Mesothelial cell of epicardium (in vitro differentiated cells): ENCODE measurements at places on chromosomes 3 and 15.

GRCh38 chr15:77837649-77838025 lies 204.9 kb upstream of the LINGO1 start:
- H3K4me1 ChIP-seq, result peaks cover 6% of the 10 kb centered on the region

DNA sequence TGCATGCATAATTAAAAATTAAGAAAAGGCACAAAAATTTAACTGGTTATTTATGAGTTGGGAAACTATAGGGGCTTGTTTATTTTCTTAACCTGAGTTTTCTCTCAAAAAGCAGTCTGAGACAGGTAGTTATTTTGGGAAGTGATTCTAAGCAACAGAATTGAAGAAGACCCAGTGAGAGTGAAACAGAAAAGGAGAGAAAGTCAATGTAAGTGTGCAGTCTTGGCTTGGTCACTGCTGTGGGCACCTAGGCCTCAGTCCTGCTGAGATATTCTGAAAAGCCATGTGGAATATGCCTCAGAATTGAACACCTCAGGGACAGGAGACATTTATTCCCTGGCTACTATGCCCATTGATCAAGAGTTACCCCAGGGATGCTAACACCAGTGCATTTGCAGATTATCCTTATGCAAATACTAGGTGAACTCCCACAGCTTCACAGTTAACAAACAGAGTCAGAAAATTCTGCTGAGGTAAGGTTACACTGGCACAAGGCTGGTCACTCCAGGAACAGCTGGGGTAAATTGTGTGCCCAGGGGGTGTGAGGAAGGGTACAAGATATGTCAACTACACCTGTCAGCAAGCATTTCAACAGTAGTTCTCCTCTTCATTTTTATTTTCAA lies 222.7 kb downstream of the EFHB start:
- no peak overlapping the region for H3K4me3 ChIP-seq
- no peak overlapping the region for H3K27ac ChIP-seq
- no peak for DNase-seq
- H3K4me1 ChIP-seq, result no peaks in the 10 kb centered on the region
- no peaks in the 10 kb centered on the region for H3K27me3 ChIP-seq

- no peak for DNase-seq
- H3K27me3 ChIP-seq, result no peaks in the 10 kb centered on the region
- H3K27ac ChIP-seq, result no peak overlapping the region
- peaks cover 15% of the 10 kb centered on the region for H3K4me1 ChIP-seq
- H3K36me3 ChIP-seq, result peaks cover 5% of the 10 kb centered on the region
Observed at GRCh38 chr3:37309921-37310665, 135.7 kb upstream of the LRRFIP2 start.

GRCh38 chr3:154367221-154367620 lies 42.9 kb upstream of the DHX36 start:
- peaks cover 2% of the 10 kb centered on the region for H3K36me3 ChIP-seq
- no peak for DNase-seq

- H3K4me1 ChIP-seq, result peaks cover 3% of the 10 kb centered on the region
- DNase-seq, result no peak
- H3K4me3 ChIP-seq, result no peak overlapping the region
- H3K27ac ChIP-seq, result no peak overlapping the region
- peaks cover 17% of the 10 kb centered on the region for H3K27me3 ChIP-seq
Observed at GRCh38 chr3:181998828-181999227, 287.1 kb downstream of the SOX2 start.

- H3K36me3 ChIP-seq, result no peaks in the 10 kb centered on the region
- H3K4me1 ChIP-seq, result peaks cover 57% of the 10 kb centered on the region
- H3K27me3 ChIP-seq, result no peaks in the 10 kb centered on the region
- no peak for DNase-seq
- H3K4me3 ChIP-seq, result peak overlapping the region; percentile 4
Observed at GRCh38 chr3:150238048-150238802, 169.9 kb upstream of the TSC22D2 start.

DNA sequence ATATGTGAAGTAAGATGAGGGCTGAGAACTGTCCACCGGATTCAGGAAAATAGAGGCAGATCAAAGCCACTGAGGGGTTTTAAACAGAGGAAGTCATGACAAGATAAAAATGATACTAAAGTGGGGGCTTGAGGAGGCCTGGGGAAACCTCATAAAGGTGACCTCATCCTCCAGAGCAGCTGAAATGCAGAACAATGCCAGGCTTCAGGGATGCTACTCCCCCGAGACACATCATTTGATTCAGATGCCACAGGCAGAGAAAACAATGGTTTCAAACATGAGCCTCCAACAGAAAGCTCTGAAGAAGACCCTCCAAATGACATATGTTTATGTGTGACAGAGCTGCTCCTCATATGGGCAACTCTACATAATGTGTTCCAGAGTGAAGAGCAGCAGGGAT lies 6.4 kb downstream of the CFAP20DC start:
- H3K4me1 ChIP-seq, result peaks cover 12% of the 10 kb centered on the region
- no peak overlapping the region for H3K4me3 ChIP-seq
- DNase-seq, result no peak

DNA sequence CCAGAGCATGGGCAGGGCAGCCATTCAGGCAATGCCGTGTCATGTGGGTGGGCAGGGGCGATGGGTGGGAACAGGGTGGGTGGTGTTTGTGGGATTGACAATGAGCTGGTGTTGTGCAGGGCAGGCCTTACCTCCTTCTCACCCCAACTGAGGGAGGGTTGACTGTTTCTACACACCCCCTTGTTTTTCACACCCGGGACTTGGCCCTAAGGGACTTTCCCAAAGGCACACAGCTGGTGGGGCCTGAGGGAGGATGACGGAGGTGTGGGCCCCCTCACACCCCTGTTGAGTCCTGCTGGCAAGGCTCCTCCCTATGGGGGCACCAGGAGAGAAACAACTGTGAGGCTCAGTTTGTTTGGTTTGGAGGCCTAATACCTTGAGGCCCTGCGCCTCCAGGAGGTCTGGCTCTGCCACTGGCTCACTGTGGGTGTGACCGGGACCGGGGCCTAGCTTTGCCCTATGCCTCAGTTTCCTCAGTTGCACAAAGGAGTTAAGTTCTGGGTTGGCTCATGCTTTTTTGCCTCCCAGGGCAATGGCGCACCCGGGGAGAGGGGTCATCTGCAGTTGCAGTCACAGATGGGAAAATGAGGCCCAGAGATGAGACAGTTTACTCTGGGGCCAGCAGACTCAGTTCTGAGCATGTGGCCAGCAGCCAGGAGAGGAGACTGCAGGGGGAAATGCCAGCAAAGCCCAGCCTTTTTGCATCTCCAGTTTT lies 5.1 kb upstream of the DNAH1 start:
- no peaks in the 10 kb centered on the region for H3K27me3 ChIP-seq
- peaks cover 20% of the 10 kb centered on the region for H3K4me1 ChIP-seq
- H3K36me3 ChIP-seq, result no peaks in the 10 kb centered on the region
- no peak overlapping the region for H3K27ac ChIP-seq
- no peak for DNase-seq

DNA sequence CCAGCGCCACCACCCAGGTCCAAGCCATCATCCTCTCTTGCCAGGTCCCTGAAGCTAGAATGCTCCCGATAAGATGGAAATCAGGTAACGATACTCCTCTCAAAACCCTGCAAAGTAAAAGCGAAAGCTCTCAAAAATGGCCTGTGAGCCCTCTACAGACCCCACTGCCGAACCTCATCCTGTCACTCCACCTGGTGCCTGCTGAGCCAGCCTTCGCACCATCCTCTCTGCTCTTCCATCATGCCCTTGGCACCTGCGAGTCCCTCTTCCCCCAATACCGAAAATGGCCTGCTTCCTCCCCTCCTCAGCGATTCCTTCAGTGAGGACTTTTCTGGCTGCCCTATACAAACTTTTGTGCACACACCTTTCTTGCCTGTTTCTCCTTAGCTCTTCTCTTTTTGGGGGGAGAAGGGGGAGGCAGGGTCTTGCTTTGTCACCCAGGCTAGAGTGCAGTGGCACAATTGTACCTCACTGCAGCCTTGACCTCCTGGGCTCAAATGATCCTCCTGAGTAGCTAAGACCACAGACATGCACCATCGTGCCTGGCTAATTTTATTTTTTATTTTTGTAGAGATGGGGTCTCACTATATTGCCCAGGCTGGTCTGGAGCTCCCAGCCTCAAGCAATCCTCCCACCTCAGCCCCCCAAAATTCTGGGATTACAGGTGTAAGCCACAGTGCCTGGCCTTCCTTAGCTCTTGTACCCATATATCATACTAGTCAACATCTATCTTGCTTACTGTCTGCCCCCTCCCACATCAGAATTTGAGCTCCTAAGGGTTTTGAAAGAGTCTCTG lies 3.0 kb downstream of the IDH2 start:
- H3K4me1 ChIP-seq, result peaks cover 66% of the 10 kb centered on the region
- H3K4me3 ChIP-seq, result no peak overlapping the region
- H3K36me3 ChIP-seq, result peaks cover 2% of the 10 kb centered on the region
- peak overlapping the region; percentile 93 for H3K27ac ChIP-seq
- H3K27me3 ChIP-seq, result no peaks in the 10 kb centered on the region

- H3K36me3 ChIP-seq, result no peaks in the 10 kb centered on the region
- no peak overlapping the region for H3K4me3 ChIP-seq
- DNase-seq, result no peak
- H3K27me3 ChIP-seq, result no peaks in the 10 kb centered on the region
- H3K4me1 ChIP-seq, result peaks cover 7% of the 10 kb centered on the region
Observed at GRCh38 chr3:94269763-94270162, 206.9 kb downstream of the NSUN3 start.

DNA sequence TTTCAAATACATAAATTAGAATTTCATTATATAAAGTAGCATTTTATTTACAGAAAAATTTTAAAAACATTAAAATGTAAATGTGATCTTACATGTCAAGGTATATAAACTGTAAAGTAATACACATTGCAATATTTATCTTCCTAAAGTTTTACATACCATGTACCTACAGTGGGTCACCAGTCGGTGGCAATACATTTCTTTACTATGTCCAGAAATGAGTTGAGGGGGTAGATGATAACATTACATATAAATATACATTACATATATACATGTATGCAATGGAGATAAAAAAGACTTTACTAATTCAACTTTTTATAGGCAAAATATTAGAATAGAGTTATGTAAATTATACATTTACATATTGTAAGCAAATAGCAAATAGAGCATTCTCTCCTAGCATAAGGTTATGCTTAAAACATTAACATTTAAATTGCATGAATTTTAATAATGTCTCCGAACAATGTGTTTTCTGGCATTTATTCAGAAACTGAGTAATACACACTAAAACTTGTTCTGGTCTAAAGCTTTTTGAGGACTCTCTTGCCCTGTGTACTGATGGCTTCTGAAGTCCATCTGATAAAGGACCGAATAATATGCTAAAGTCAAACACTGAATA lies 93.3 kb upstream of the NLGN1 start:
- no peaks in the 10 kb centered on the region for H3K27me3 ChIP-seq
- H3K4me1 ChIP-seq, result peaks cover 1% of the 10 kb centered on the region
- no peaks in the 10 kb centered on the region for H3K36me3 ChIP-seq
- H3K4me3 ChIP-seq, result no peak overlapping the region
- no peak overlapping the region for H3K27ac ChIP-seq

GRCh38 chr3:127384717-127385539 lies 97.1 kb upstream of the PRR20G start:
- no peaks in the 10 kb centered on the region for H3K4me1 ChIP-seq
- no peaks in the 10 kb centered on the region for H3K36me3 ChIP-seq
- no peak overlapping the region for H3K27ac ChIP-seq
- H3K4me3 ChIP-seq, result no peak overlapping the region

- H3K27ac ChIP-seq, result no peak overlapping the region
- DNase-seq, result no peak
- H3K4me1 ChIP-seq, result no peaks in the 10 kb centered on the region
Observed at GRCh38 chr3:40103829-40104228, 205.7 kb upstream of the EIF1B start.

GRCh38 chr3:57791245-57791644 lies 35.1 kb downstream of the SLMAP start:
- no peaks in the 10 kb centered on the region for H3K36me3 ChIP-seq
- no peak overlapping the region for H3K4me3 ChIP-seq
- no peak for DNase-seq
- H3K27me3 ChIP-seq, result no peaks in the 10 kb centered on the region

DNA sequence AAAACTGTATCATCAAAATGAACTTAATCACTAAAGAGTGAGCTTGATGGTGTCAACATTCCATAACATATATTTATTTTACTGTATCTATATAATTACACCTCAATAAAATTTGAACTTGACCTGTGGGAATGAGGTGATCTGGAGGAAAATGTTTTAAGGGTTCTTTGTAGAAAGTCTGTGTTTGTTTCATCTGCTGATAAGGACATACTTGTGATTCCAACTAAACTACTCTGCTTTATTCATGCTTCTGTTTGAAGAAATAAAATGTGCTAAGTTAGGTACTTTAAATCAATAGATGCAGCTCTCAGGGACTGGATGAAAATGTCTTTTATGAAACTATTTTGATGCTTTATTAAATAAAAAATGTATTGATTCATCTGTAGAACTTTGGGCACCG lies 11.6 kb upstream of the PLOD2 start:
- H3K36me3 ChIP-seq, result peaks cover 3% of the 10 kb centered on the region
- H3K27ac ChIP-seq, result peak overlapping the region; percentile 44
- no peak overlapping the region for H3K4me3 ChIP-seq

GRCh38 chr3:66989241-66989640 lies 8.9 kb upstream of the KBTBD8 start:
- H3K27ac ChIP-seq, result no peak overlapping the region
- no peaks in the 10 kb centered on the region for H3K36me3 ChIP-seq
- no peak overlapping the region for H3K4me3 ChIP-seq
- H3K27me3 ChIP-seq, result peaks cover 14% of the 10 kb centered on the region
- no peak for DNase-seq

DNA sequence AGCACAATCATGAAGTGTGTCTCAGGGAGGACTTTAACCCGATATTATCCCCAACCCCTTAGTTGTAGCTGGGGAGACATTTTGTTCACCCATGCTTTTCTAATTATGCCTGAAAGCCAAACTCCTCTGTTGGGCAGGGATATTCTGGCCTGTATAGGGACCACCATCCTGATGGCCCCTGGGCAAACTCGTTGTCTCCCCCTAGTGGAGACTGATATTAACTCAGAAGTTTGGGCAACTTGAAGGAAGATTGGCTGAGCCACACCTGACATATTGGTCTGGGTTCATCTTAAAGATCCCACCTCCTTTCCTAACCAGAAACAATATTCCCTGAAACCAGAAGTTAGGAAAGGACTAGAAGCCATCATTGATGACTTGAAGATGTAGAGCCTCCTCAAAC lies 42.3 kb downstream of the TM4SF18 start:
- H3K4me3 ChIP-seq, result no peak overlapping the region
- no peaks in the 10 kb centered on the region for H3K27me3 ChIP-seq
- no peak for DNase-seq
- no peaks in the 10 kb centered on the region for H3K4me1 ChIP-seq
- no peaks in the 10 kb centered on the region for H3K36me3 ChIP-seq

- no peaks in the 10 kb centered on the region for H3K36me3 ChIP-seq
- no peak overlapping the region for H3K4me3 ChIP-seq
- no peak for DNase-seq
- H3K27me3 ChIP-seq, result no peaks in the 10 kb centered on the region
- H3K4me1 ChIP-seq, result peaks cover 7% of the 10 kb centered on the region
- H3K27ac ChIP-seq, result no peak overlapping the region
Observed at GRCh38 chr15:62612771-62613170, 429.8 kb upstream of the TPM1 start.

GRCh38 chr3:192879346-192880031 lies 38.2 kb downstream of the MB21D2 start:
- peaks cover 58% of the 10 kb centered on the region for H3K4me1 ChIP-seq
- no peaks in the 10 kb centered on the region for H3K27me3 ChIP-seq
- no peak overlapping the region for H3K27ac ChIP-seq

- H3K27me3 ChIP-seq, result no peaks in the 10 kb centered on the region
- H3K36me3 ChIP-seq, result no peaks in the 10 kb centered on the region
- DNase-seq, result no peak
- peak overlapping the region; percentile 10 for H3K27ac ChIP-seq
- peaks cover 33% of the 10 kb centered on the region for H3K4me1 ChIP-seq
- H3K4me3 ChIP-seq, result no peak overlapping the region
Observed at GRCh38 chr15:39330061-39330460, 250.8 kb upstream of the THBS1 start.

GRCh38 chr15:66862111-66862939 lies 160.3 kb downstream of the SMAD6 start:
- H3K27ac ChIP-seq, result peak overlapping the region; percentile 92
- H3K36me3 ChIP-seq, result peaks cover 4% of the 10 kb centered on the region
- H3K4me1 ChIP-seq, result peaks cover 21% of the 10 kb centered on the region
- no peak overlapping the region for H3K4me3 ChIP-seq
- no peaks in the 10 kb centered on the region for H3K27me3 ChIP-seq
- DNase-seq, result no peak
